ENCODE measurements at places on chromosomes 16 and 17.

DNA sequence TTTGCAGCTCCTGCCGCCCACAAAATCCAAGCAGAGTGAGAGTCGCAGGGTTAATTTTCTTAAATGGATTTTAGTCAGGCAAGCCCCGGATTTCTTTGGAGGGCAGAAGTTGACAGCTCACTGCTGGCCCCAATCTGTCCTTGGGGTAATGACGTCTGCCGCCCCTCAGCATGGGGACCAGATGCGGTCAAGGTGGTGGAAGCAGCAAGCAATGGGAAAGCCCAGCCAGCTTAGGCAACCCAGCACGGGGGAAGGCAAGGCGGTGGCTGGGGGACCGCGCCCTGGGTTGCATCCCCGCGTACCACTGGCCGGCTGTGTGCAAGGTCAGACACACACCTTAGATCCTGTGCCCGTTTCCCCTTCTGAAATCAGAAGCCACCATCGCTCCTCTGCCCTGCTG lies 321.7 kb downstream of the C16orf95 start:
- DNase-seq: no peak

- no peak for DNase-seq
Measured at GRCh38 chr17:30808785-30809286, 15.7 kb downstream of the CRLF3 start.

DNA sequence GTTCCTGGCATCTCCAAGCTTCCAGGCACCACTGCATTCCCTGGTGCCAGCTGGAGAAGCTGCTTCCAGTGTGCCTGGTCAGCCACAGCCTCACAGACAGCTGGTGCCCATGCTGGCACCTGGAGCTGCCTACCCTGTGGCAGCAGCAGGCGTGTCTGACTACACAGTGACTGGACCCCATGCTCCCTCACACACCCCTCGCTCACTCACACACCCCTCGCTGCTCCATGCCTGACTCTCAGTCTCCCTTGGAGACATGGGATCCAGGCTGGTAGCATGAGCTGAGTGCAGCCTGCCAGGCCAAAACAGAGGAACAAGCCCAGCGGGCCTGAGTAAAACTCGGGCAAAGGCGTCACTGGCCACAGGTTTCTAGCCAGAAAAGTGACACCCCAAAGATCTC lies 59.1 kb upstream of the SMIM36 start:
- no peak for DNase-seq

- no peak for DNase-seq
Measured at GRCh38 chr16:87945351-87946042, 5.7 kb upstream of the BANP start.

DNA sequence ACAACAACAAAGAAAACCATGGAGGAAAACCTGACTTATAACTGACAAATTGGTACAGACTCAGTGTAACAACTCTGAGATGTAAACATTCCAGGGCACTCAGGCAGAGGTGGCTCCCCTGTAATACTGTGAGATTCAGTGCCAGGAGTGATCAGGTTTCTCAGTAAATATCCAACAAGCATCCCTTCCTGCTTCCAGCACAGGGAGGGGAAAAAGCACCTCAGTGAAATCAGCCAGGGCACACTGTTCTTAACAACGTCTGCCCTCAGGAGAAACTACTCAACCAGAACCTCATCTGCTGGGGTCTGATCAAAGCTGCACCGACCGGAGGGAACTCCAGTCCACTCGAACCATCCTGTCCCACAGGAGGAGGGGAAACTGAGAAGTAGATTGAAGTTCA lies 52.3 kb downstream of the AMFR start:
- no peak for DNase-seq

DNA sequence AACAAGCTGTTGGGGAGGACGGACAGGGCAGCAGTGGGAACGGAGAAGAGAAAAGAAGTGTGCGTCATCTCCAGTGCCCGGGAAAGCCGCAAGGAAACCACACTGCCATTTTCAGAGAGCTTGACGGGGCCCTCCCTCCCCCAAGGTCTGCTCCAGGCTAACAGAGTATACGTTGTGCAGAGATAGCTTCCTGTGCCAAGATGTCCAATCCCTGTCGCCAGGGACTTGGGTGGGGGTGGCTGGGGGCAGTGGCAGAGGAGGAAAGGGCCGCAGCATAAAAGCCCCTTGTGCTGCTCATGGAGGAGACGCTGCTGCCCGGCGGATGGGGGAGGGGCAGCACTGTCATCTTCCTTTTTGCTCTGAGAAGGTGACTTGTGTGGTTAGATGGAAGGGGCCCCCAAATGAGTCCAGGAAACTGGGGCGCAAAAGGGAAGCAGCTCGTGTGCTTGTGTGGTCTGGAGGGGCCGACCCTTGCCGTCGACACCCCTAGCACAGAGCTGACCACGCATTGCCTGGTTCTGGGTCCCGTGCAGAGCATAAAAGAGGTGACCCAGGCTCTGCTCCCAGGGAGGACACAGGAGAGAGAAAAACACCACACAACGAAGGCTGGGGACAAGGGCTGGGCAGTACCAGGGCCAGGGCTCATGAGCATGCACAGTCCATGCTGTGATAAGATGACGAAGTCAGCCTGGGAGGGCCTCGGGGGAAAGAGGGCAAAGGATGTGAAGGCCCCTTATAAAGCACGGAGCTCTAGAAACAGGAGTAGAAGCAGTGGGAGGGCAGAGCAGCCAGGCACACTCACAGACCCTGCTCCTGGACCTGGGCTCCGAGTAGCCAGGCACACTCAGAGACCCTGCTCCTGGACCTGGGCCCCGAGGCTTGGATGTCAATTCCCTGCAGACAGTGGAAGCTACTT lies 372.7 kb downstream of the SLC39A11 start:
- DNase-seq: peak; percentile 4

DNA sequence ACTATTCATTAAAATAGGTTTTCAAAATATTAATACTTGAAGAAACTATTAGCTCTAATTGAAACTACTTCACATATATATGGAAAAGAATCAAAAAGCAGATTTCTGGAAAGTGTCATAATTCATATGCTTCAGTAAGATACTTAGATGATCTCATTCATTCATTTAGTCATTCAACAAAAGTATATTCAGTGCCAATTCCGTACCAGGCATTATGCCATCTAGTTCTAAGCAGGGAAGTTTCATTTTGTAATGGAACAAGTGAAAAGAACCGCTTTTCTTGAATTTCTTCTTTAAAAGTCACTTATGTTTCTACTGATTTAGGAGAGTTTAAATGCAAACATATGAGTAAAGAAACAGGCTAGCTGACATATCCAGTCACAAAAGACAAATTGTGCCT lies 118.3 kb upstream of the FAM20A start:
- DNase-seq: no peak

- no peak for DNase-seq
Measured at GRCh38 chr16:89845417-89845816, 17.1 kb downstream of the SPIRE2 start.

DNA sequence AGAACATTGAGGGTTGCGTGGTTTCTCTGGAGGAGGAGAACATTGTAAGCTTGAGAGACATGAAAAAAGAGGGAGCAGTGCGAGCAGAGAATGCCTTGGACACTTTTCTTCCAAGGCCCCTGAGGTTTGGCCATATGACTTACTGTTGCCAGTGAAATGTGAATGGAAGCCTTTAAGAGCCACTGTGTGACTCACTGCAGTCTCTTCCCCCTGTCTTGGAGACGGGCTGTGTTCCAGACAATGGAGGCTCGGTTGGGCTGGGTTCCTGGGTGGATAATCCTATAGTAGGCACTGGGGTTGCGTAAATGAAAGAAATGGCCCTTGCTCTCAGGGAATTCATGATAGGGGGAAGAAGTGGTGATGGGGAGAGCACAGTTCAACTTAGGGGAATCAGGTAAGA lies 75.5 kb downstream of the SHISA9 start:
- no peak for DNase-seq

- peak; percentile 23 for DNase-seq
Measured at GRCh38 chr16:57815987-57816745, 13.9 kb upstream of the KIFC3 start.

- no peak for DNase-seq
Measured at GRCh38 chr17:9906616-9907015, 1.5 kb upstream of the RCVRN start.

DNA sequence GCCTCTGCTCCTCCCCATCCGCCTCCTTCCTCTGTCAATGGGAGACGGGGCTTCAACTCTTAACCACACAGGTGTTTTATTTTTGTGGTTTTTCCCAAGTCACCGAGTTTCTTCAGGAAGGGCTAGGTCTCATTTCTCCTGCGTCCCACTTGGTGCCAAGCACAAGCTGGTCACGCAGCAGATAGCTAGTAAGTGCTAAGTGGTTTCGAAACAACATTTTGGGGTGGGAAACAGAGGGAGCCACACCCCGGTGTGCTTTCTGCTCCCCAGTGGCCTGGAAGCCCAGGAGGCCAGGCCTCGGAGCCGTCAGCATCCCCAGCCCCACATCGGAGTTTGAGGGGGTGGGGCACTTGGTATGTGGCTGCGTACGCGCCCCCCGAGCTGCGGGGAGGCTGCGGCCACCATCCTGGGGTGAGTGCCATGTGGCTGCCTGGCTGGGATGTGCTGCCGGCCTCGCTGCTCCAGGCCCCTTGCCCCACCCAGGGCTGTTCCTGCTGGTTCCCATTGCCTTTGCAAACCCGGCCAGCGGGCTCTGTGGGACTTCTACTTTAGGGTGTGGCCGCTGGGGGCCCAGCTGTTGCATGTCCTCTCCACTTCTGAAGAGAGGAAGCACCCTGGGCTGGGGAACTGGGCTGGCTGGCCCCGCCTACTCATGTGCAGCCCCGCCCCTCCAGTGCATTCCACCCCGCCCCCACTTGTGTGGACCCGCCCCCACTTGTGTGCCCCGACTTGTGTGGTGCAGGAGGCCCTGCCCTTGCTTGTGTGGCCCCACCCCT lies 55.6 kb downstream of the BAIAP2 start:
- peak; percentile 8 for DNase-seq

- DNase-seq: no peak
Measured at GRCh38 chr17:2174468-2175293, 119.8 kb downstream of the HIC1 start.

GRCh38 chr16:57651344-57652333 lies 16.5 kb upstream of the ADGRG3 start:
- DNase-seq: no peak

- DNase-seq: no peak
Measured at GRCh38 chr16:75203667-75204409, 3.1 kb downstream of the CTRB2 start.

DNA sequence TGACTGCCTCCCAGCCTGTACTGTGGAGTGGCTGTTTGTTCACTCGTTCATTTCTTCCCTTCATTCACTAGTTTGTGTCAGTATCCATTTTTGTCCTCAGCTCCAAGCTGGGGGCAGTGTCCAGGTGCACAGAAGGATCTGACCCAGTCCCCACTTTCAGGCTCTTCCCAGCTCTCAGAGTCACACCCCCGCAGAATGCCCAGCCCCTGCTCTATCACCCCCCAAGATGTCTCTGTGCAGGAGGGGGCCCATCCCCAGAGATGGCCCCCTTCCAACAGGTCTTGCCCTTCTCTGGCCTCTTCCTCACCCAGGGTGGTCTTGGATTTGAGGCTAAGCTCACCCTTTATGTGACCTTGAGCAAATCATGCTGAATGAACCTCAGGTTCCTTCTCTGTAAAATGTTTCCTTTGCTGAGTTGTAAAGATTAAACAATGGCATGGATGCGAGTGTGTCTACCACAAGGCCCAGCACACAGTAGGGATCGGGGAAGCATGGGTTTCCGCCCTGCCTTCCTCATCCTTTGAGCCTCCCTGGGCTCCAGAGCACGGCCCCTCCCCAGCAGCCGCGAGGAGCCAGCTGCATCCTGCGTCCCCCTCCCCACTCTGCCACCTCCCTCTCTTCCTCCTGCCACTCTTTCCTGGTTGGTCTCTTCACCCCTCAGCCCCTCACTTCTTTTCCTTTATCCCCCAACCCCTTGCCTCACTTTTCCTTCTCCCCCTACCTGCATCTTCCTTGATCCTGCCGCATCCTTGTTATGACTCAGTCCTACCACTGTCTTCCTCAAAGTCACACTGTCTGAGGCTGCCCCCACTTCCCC lies 2.8 kb downstream of the FBXL19 start:
- no peak for DNase-seq

- peak; percentile 37 for DNase-seq
Measured at GRCh38 chr17:17919169-17920107, 52.8 kb downstream of the TOM1L2 start.

All from stimulated activated CD8-positive, alpha-beta memory T cell treated with anti-CD3 and anti-CD28 coated beads, Interleukin-2, amount 100 ng/mL, for 1 hour (primary cell).